Astrocyte (in vitro differentiated cells and primary cell): ENCODE measurements at places on chromosomes 3 and 15. TPM values are rescaled to one million over a fixed set of nuclear protein-coding genes. Genes with fewer than 3 reads are reported as not detected.
A peak's percentile ranks its signal among the peaks of the same experiment; 100 is the strongest.

- DNase-seq = no peak
Measured at GRCh38 chr15:88274553-88275460, 18.3 kb upstream of the NTRK3 start.

- no peak for DNase-seq
Measured at GRCh38 chr3:100072326-100073048, 41.8 kb downstream of the FILIP1L start.

DNA sequence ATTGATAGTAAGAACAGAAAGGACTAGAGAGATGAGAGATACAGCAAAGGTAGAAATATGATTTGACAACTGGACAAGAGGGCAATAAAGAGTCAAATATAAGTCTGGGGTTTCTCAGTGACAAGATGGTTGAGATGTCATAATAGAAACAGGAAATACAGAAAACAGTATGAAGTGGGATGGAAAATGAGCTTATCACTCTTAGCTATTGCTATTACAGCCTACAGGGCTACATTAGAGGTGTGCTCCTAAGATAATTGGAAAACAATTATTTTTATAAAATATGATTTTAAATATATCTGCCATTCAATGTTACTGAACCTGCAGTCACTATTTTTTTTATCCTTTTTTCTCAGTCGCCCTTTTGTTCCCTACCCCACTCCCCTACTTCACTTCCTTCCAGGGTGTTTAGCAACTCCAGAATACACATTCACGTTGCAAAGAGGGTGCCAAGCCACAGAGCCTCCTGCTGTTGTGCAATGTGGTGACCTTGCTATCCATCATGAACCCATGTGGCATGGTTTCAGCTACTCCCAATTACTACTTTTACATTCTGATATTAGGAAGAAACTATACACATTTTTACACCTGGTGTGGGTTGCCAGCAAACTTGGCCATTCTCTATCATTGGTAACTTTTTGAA is 6.0 kb downstream of the NRG4 start:
- DNase-seq = peak; percentile 26

DNA sequence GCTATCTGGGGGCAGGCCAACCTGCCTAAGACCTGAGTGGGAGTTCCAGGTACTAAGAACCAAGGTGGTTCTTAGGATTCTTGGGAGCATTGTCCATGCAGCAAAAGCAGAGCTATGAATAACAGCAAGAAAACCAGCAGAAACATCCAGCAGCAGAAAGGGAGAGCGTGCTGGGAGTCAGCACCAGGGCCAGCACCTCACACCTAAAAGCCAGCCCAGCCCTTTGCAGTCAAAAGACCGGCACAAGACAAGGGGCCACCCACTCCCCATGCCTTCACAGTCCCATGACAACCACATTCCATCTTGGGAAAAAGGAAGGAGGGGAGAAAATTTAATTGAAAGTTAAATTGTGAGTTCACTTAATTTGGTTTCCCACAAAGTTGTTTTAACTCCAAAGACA is 364.9 kb downstream of the AGBL1 start:
- no peak for DNase-seq

GRCh38 chr3:36480911-36481648 is 100.8 kb downstream of the STAC start:
- DNase-seq = peak; percentile 89

DNA sequence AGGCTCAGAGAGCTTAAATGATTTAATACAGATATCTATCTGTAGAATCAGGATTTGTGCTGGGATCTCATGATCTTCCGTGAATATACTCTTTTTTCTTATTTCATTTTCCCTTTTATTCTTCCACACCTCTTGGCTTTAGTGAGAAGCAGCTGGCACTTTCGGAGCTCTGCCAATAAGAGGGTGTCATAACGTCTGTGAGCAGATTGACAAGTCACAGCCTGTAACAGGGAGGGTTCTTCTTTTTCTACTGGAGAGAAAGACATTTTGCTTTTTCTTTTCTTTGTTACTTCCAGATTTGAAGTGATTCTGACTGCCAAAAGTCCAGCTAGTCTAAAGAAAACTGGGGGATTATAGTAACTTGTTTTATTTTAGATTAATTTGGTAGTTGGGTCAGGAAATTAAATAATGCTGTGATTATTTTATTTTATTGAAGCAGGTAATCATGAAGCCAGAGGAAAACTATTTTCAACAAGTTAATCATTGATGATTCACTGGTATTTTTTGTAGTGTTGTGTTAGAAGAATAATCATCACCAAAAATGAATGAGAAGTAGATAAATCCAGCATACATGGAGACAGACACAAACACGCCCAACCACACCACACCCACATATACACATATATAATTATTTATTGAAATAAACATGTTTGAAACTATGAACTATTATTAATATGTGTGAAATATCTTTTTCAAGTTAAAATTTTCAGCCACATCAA is 69.8 kb downstream of the TNFAIP8L3 start:
- no peak for DNase-seq

GRCh38 chr15:80885016-80885579 is 104.5 kb downstream of the MESD start:
- no peak for DNase-seq

- DNase-seq = peak; percentile 26
Measured at GRCh38 chr15:70047386-70048197, 50.1 kb downstream of the TLE3 start.

DNA sequence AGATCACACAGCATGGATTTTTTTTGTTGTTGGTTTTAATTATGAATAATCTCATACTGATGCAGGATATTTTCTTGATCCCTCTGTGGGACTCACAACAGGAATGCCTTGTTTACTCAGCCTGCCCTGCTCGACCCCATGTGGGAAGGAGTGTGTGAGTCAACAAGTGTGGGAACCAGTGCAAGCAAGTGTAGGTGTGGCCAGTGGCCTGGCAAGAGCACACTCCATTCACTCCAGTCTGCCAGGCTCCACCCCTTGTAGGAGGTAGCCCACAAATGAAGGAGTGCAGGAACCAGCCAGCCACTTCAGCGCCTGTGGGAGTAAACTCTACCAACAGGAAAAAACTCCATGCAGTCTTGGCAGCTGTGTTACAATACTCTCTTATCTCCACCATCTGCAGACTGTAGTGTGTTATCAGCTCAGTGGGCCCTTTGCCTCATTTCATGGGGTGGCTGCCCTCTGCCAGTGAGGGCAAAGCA is 393.6 kb downstream of the OTOL1 start:
- peak; percentile 99 for DNase-seq

- DNase-seq = no peak
Measured at GRCh38 chr3:115388811-115389210, 234.5 kb upstream of the GAP43 start.

DNA sequence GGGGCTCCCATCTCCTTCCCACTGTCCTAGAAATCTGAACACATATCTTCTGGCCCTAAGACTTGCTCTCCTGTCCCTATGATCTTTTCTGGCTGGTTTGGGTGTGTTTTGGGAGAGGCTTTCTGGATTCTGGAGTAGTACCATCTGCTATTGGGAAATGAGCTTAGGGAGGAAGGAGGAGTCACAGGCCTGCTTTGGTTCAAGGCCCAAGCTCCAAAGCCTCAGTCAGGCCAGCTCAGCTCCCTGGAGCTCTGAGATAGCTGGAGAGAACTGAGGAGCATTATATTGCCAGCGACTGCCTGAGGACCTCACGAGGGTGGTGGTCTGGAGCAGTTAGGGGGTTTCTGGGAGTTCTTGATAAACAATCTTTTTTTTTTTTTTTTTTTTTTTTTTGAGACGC is 18.7 kb downstream of the RASGRF1 start:
- DNase-seq = no peak

DNA sequence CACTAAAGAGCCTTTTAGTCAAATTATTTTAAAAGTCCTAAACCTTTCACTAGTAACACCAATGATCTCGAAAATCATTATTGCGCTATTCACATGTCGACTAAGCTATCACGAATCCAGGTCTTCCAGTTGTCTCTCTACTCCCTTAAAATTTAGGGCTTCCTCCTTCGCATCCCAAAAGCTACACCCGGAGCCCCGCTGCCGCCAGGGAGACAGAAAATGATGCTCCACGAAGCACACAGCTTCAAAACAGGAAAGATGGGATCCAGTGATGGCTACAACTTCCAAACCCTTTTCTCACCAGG is 253 bp downstream of the IFT80 start:
- DNase-seq = no peak

DNA sequence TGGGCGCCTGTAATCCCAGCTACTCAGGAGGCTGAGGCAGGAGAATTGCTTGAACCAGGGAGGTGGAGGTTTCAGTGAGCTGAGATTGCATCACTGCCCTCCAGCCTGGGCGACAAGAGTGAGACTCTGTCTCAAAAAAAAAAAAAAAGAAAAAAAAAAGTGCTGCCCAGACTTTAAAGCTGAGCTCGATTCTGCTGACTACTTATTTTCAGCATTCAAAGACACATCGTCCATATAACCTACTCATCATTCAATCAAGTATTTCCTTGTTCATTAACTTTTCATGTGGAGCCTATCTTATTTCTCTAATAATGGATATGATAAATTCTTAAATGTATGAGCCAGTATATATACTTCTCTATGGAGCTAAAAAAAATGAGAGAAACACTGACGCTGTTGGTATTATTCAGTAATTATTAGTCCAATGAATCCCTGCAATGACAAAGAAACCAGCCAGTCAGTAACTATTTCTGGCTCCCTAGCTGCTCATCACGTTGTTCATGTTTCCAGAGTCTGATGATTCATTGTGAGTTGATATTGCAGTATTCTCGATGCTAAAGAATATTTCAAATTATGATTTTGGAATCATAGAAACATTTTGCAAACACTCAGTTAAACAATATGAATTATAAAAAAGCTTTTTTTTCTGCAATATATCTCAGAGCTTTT is 111.9 kb downstream of the RAP2B start:
- DNase-seq = no peak

GRCh38 chr15:42691770-42692169 is 45.2 kb downstream of the CDAN1 start:
- DNase-seq = no peak

DNA sequence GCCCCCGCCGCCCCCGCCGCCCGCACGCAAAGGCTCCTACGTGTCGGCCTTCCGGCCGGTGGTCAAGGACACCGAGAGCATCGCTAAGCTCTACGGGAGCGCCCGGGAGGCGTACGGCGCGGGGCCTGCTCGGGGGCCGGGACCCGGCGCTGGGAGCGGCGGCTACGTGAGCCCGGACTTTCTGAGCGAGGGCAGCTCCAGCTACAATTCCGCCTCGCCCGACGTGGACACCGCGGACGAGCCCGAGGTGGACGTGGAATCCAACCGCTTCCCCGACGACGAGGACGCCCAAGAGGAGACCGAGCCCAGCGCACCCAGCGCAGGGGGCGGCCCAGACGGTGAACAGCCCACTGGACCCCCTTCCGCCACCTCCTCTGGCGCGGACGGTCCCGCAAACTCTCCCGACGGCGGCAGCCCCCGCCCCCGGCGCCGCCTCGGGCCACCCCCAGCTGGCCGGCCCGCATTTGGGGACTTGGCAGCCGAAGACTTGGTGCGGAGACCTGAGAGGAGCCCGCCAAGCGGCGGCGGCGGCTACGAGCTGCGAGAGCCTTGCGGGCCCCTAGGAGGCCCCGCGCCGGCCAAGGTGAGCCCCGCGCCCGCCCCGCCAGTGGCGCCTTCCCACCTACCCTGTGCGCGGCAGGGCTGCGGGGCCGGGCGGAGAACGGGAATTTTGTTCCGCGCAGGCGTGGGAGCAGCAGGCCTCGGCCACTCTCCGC is 2.4 kb downstream of the SKOR1 start:
- no peak for DNase-seq

DNA sequence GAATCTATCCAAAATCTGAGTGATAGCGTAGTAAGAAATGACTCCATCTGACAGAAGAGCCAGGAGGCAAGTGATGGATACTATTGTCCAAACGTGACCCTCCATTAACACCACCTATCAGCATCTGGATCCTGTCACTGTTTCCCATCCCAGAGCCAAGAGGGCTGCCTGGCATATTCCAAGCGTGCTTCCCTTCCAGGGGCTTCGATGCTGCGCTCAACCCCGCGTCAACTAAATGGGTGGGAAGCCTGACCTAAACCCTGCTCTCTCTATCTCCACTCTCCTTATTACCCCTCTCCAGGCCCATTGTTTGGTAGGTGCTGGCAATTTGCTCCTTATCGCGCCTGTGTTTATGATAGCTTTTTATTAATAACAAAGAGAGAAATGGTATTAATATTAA is 83.2 kb downstream of the NR2F2 start:
- DNase-seq = no peak

GRCh38 chr3:118942195-118942594 is 92.5 kb downstream of the IGSF11 start:
- no peak for DNase-seq

- peak; percentile 90 for DNase-seq
Measured at GRCh38 chr15:85412956-85413854, 32.8 kb downstream of the AKAP13 start.

- peak; percentile 20 for DNase-seq
Measured at GRCh38 chr3:51389423-51390183, 1.5 kb upstream of the RBM15B start.

GRCh38 chr3:66555214-66555844 is 54.5 kb upstream of the LRIG1 start:
- no peak for DNase-seq

- DNase-seq = peak; percentile 22
Measured at GRCh38 chr15:25378501-25378901, 60.3 kb downstream of the UBE3A start.

DNA sequence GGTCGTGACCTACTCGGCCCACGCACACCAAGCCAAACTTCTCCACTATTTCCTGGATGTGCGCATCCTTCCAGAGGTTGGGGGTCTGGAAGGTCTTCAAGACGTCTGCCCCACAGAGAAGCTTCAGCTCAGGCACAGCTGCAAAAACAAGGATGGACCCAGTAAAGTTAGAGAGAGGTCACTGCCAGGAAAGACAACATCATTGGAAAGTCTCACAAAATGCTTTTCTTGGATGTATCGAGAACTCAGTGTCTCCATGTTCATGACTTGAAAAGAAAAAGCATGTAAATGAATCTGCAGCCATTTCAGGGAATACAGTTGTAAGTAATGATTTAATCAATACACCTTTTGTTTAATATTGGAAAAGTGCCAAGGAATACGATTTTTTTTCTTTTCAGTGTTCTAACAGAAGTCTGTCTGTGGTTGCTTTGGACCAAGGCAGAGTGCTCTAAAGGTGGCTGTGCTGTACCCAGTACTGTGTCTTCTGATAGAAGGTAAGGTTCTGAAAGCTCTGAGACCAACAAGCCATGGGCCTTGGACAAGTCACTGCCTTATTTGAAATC is 21.8 kb upstream of the RBP1 start:
- DNase-seq = no peak

- no peak for DNase-seq
Measured at GRCh38 chr3:126226374-126226773, 46.0 kb upstream of the ALDH1L1 start.

GRCh38 chr3:141237701-141238521 is 6.3 kb downstream of the PXYLP1 start:
- DNase-seq = peak; percentile 47

- no peak for DNase-seq
Measured at GRCh38 chr3:49733551-49733950, 9.8 kb upstream of the GMPPB start.

Gene HTD2
- total RNA-seq = 7.3 and 7.7 TPM in 2 replicates

Gene TASOR
- 42.0 and 47.2 TPM in 2 replicates for total RNA-seq

Gene PP2D1
- not detected in 2 replicates for total RNA-seq

Gene PAK2
- 112 and 124 TPM in 2 replicates for total RNA-seq

Gene ABHD5
- 15.1 and 18.3 TPM in 2 replicates for total RNA-seq

Gene IQCF5
- total RNA-seq = not detected in 2 replicates

Gene ERC2
- total RNA-seq = 4.1 and 7.4 TPM in 2 replicates

Gene TRH
- 0.14 TPM in 1 of 2 replicates, not detected in the other for total RNA-seq

Gene STRIT1
- total RNA-seq = not detected in 2 replicates

Gene MESP1
- total RNA-seq = not detected in 2 replicates

Gene DZIP3
- total RNA-seq = 10.9 and 12.9 TPM in 2 replicates

Gene DUOXA2
- total RNA-seq = not detected in 2 replicates

Gene SLC28A2
- not detected in 2 replicates for total RNA-seq

Gene NEK10
- 3.2 and 3.4 TPM in 2 replicates for total RNA-seq

Gene HES1
- 44.6 and 46.5 TPM in 2 replicates for total RNA-seq

Gene SUMF1
- total RNA-seq = 17.4 and 22.2 TPM in 2 replicates

Gene MNS1
- total RNA-seq = 0.86 and 1.6 TPM in 2 replicates
